ENCODE measurements at places on chromosomes 3 and 15. TPM values are rescaled to one million over a fixed set of nuclear protein-coding genes. Genes with fewer than 3 reads are reported as not detected.
A peak's percentile ranks its signal among the peaks of the same experiment; 100 is the strongest.

The CDHR4 gene
- total RNA-seq, result 0.89 TPM

- no peak overlapping the region for H3K4me3 ChIP-seq
- DNase-seq, result no peak
- H3K36me3 ChIP-seq, result no peaks in the 10 kb centered on the region
- peaks cover 37% of the 10 kb centered on the region for H3K4me1 ChIP-seq
These were observed 497.2 kb upstream of the TPRG1 start for GRCh38 chr3:188674595-188674994.

GRCh38 chr3:67724434-67724833 lies 70.0 kb upstream of the SUCLG2 start:
- H3K27ac ChIP-seq, result no peak overlapping the region
- no peaks in the 10 kb centered on the region for H3K27me3 ChIP-seq
- H3K4me1 ChIP-seq, result no peaks in the 10 kb centered on the region

DNA sequence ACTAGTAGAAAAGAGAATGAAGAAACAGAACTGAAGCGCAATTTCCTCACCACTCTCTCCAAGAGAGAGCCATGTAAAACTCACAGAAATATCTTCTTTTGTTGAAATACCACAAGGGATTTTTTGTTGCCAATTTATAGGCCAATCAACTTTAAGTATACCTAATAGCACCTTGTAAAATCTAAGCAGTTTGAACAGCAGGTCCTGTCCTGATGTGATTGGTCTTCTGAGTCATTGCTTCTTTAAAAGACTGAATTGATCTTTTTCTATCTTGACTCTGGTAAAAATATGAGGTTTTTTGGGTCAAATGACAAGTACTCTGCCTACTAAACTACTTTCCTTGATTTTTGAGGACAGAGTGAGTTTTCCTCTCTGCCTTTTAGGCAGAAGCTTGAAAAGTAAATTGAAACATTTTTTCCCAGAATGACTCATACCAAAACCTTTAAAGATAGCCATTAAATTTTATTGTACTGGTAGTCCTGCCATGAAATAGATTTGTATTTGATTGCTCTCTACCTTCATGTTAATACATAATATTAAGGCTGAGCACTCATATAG lies 343.9 kb upstream of the CBLB start:
- H3K4me1 ChIP-seq, result no peaks in the 10 kb centered on the region
- H3K4me3 ChIP-seq, result no peak overlapping the region
- no peak overlapping the region for H3K27ac ChIP-seq
- no peak for DNase-seq
- H3K27me3 ChIP-seq, result no peaks in the 10 kb centered on the region

The TADA3 gene
- total RNA-seq, result 37.5 TPM

DNA sequence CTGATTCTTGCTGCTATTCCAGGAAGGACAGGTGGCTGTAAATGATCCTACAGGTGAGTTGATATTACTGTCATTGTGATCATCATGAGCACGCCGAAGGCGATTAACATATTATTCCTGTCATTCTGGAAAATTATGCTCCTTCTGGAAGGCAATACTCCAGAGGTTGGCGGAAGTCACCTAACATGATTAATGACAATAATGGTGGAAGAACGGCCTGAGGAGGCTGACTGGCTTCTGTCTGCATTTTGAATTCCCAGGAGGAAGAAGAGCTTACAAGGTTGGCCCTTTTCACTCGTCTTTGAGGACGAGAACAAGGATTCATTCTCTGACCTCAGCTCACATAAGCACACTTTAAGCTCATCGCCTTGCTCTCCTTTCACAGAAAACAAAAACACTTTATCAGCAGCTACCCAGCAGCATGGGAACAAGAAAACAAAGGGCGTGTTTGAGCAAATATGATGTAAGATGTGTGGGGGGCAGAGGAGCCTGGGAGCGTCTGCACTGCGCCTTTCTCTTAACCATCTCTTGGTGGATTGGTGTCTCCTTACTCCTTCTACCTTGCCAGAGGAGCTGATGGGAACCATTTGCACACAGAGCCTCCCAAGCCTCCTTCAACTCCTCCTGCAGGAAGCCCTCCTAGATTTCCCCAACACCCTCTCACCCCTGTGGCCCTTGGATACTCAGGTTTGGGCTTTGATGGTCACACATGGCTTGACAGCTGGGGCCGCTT lies 23.0 kb downstream of the ACSBG1 start:
- DNase-seq, result peak; percentile 53
- no peak overlapping the region for H3K4me3 ChIP-seq
- peak overlapping the region; percentile 79 for H3K27ac ChIP-seq

GRCh38 chr3:193826159-193826795 lies 233.3 kb downstream of the OPA1 start:
- H3K27me3 ChIP-seq, result no peaks in the 10 kb centered on the region
- peaks cover 46% of the 10 kb centered on the region for H3K4me1 ChIP-seq
- DNase-seq, result no peak
- peak overlapping the region; percentile 67 for H3K27ac ChIP-seq

The FOXB1 gene
- total RNA-seq, result not detected

- H3K27me3 ChIP-seq, result no peaks in the 10 kb centered on the region
- DNase-seq, result no peak
- H3K27ac ChIP-seq, result no peak overlapping the region
- H3K4me1 ChIP-seq, result no peaks in the 10 kb centered on the region
- no peaks in the 10 kb centered on the region for H3K36me3 ChIP-seq
These were observed 239.1 kb upstream of the ROPN1 start for GRCh38 chr3:124230998-124231397.

- DNase-seq, result no peak
- no peaks in the 10 kb centered on the region for H3K27me3 ChIP-seq
- no peaks in the 10 kb centered on the region for H3K36me3 ChIP-seq
- H3K27ac ChIP-seq, result peak overlapping the region; percentile 99
- H3K4me1 ChIP-seq, result peaks cover 51% of the 10 kb centered on the region
These were observed 730 bp downstream of the SPRED1 start for GRCh38 chr15:38253351-38253781.

GRCh38 chr15:52069559-52069958 lies 43.0 kb downstream of the BCL2L10 start:
- H3K4me3 ChIP-seq, result no peak overlapping the region
- no peak for DNase-seq
- H3K27me3 ChIP-seq, result no peaks in the 10 kb centered on the region
- H3K36me3 ChIP-seq, result peaks cover 9% of the 10 kb centered on the region

- peak; percentile 81 for DNase-seq
- peak overlapping the region; percentile 50 for H3K27ac ChIP-seq
- H3K4me3 ChIP-seq, result no peak overlapping the region
- no peaks in the 10 kb centered on the region for H3K27me3 ChIP-seq
- no peaks in the 10 kb centered on the region for H3K36me3 ChIP-seq
- peaks cover 4% of the 10 kb centered on the region for H3K4me1 ChIP-seq
These were observed 88.7 kb upstream of the EPHB3 start for GRCh38 chr3:184472723-184473428.

DNA sequence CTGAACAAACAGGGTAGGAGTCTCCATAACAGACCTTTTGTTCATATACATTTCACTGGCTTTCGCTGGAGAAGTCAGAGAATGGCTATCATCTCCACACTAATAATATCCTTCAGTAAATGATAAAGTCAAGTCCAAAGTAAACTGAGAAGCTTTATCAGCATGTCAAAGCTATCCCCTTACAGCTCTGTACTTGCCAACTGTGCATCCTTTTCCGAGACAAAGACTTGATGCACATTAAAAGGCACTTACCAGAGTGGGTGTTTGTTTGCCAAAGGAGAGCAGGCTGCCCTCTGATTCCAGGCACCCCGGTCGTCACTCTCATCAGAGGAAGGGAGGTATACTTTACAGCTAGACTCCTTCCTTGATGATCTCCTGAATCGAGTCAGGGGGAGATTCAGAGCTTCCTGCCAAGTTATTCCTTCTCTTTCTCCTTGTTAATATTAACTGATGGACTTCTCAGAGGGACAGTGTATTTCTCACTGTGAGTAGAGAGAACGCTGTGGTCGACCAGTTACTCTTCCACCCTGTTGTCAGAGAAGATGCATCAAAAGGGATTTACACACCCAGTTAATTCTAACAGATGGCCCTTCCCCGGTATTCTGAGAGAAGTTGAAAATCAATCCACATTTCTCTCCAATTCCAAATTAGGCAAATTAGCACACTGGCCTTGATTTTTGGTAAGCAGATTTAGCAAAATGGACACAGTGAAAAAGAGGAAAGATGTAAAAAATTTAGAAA lies 504.7 kb upstream of the NR2F2 start:
- no peak overlapping the region for H3K4me3 ChIP-seq
- no peak overlapping the region for H3K27ac ChIP-seq
- no peaks in the 10 kb centered on the region for H3K4me1 ChIP-seq
- no peaks in the 10 kb centered on the region for H3K36me3 ChIP-seq

DNA sequence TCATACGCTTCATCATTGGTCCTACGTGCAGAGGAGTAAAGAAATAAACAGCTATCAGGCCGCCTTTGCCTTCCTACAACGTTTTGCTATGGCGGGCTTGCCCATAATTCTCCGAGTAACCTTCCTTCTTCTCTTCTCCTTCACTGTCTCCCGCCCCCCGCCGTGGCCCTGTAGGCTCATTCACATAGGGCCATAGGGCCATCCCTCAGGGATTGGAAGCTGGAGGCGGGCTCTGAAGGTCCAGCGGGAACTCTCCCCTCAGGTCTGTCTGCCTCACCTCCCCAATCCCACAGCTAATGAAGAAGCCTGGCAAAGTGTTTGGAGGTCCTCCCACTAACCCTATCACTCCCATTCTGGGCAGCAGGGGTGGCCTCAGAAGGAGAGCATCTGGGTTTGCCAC lies 43.6 kb downstream of the SEMA5B start:
- no peak for DNase-seq
- H3K4me3 ChIP-seq, result no peak overlapping the region
- peaks cover 32% of the 10 kb centered on the region for H3K27me3 ChIP-seq
- peaks cover 11% of the 10 kb centered on the region for H3K4me1 ChIP-seq
- no peaks in the 10 kb centered on the region for H3K36me3 ChIP-seq
- H3K27ac ChIP-seq, result no peak overlapping the region

DNA sequence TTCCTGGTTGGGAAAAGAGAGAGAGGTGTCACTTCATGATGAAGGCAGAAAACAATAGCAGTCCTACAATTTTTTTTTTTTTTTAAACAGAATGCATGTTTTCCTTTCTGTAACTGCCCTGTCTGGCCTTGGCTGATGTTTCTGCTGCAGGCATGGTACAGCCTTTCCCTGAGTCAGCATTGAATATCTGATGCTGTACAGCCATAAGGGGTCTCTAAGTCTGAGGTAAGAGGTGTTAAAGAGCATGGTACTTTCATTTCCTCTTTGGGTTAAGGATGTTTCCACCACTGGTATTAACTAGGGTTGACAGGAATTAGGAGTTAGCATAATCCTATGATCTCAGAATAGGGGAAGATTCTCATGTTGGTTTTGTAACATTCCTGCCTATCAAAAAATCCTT lies 147.4 kb downstream of the CHST2 start:
- no peak overlapping the region for H3K27ac ChIP-seq
- H3K27me3 ChIP-seq, result no peaks in the 10 kb centered on the region
- H3K36me3 ChIP-seq, result no peaks in the 10 kb centered on the region
- H3K4me1 ChIP-seq, result peaks cover 21% of the 10 kb centered on the region
- no peak for DNase-seq

DNA sequence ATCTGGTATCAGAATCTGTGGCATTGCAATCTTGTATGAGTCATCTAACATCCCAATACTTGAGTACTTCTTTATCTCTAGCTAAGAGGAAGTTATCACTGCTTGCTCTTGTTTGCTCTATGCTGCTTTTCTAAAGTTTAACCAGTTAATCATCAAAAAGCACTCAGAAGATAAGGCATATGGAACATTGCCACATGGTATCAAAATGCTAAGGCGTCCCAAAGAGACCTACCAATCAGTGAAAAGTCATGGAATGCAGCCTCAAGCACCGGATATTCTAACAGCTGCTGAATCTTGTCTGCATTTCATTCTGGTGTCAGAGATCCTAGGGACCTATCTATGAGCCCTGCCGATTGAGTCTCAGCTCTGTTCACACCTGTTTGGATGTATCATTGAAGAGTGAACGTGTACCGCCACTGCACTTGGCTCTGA lies 192.8 kb downstream of the ARPP21 start:
- no peak for DNase-seq
- H3K4me1 ChIP-seq, result no peaks in the 10 kb centered on the region
- no peaks in the 10 kb centered on the region for H3K36me3 ChIP-seq
- no peak overlapping the region for H3K27ac ChIP-seq

The TGM4 gene
- total RNA-seq, result 0.56 TPM

DNA sequence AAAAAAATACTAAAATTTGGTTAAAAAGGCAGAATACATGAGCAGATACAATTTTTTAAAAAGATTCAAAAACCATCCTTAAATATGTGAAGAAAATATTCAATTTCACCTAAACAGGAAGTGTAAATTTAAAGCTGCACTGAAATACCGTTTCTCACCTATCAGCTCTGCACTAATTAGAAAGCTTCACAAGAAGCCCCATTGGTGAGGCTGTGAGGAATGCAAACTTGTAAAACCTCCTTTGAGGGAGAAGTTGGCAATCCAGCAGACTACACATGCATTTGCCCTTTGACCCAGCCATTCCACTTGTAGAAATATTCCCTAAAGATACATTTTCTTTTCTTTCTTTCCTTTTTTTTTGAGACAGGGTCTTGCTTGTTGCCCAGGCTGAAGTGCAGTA lies 18.8 kb downstream of the BLM start:
- H3K4me3 ChIP-seq, result no peak overlapping the region
- no peak overlapping the region for H3K27ac ChIP-seq
- H3K36me3 ChIP-seq, result no peaks in the 10 kb centered on the region

The ANKUB1 gene
- total RNA-seq, result not detected

- no peak for DNase-seq
- H3K4me3 ChIP-seq, result no peak overlapping the region
- H3K27me3 ChIP-seq, result peaks cover 8% of the 10 kb centered on the region
- H3K27ac ChIP-seq, result no peak overlapping the region
- no peaks in the 10 kb centered on the region for H3K36me3 ChIP-seq
These were observed 266.8 kb downstream of the ABHD5 start for GRCh38 chr3:43957553-43957952.
